ENCODE measurements at places on chromosomes 6 and 20. TPM values are rescaled to one million over a fixed set of nuclear protein-coding genes. Genes with fewer than 3 reads are reported as not detected.
A peak's percentile ranks its signal among the peaks of the same experiment; 100 is the strongest.

- DNase-seq = no peak
Observed at GRCh38 chr6:44614396-44614795, 226.9 kb downstream of the CDC5L start.

DNA sequence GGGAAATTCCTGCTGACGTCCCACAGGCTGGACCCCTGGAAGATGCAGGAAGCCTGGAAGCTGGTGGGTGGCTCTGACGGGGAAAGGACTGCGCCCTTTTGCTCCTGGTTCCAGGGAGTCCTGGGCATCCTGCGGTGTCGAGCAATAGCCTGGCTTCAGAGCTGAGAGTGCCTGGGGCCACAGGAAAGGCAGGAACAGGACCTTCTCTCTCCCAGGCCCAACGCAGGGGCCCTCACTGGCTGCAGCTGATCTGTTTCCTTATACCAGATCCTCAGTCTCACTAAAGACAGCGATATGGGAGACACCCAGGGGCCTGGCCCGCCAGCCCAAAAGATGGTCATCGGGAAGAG, 1.4 kb downstream of the B3GALT4 start:
- DNase-seq = no peak

GRCh38 chr6:143332153-143332845, 118.2 kb downstream of the ADAT2 start:
- DNase-seq = no peak

- DNase-seq = peak; percentile 19
Observed at GRCh38 chr6:51514748-51515402, 572.5 kb downstream of the PKHD1 start.

GRCh38 chr6:83198486-83199172, 5.5 kb downstream of the RWDD2A start:
- DNase-seq = no peak

DNA sequence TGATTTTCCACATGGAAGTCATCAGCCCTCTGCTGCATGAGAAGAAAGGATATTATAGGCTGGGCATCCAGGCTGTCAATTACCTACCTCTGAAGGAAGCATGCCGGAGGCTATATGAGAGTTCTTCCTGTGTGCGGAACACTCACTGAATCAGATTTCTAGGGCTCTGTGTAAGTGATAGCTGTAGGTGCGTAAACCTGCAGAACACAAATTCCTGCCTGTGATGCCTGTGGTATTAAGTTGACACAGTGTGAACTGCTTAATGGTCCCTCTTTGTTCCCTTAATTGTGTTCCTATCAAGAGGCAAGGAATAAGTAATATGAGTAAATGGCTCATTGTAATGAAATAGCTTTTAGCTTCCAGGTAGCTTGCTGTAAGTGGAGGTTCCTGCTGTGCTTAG, 103.3 kb downstream of the ANKS1A start:
- no peak for DNase-seq

DNA sequence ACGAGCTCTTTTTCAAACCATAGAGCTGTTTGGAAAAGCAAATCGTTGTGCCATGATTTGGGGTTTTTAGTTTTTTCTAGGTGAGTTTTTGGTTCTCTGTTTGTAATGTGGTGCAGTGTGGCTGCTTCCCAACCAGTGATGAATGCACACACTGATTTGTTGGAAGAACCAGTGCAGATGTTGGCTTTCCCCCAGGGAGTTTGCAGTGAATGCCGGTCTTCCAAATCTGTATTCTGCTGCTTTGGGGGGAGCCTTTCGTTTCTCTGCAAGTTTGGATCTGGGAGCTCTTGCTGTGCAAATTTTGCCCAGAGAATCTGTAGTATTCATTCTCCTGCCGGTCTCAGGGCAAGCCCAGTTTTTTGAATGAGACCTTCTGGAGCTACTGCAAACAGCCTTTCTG, 14.5 kb downstream of the HECA start:
- no peak for DNase-seq

DNA sequence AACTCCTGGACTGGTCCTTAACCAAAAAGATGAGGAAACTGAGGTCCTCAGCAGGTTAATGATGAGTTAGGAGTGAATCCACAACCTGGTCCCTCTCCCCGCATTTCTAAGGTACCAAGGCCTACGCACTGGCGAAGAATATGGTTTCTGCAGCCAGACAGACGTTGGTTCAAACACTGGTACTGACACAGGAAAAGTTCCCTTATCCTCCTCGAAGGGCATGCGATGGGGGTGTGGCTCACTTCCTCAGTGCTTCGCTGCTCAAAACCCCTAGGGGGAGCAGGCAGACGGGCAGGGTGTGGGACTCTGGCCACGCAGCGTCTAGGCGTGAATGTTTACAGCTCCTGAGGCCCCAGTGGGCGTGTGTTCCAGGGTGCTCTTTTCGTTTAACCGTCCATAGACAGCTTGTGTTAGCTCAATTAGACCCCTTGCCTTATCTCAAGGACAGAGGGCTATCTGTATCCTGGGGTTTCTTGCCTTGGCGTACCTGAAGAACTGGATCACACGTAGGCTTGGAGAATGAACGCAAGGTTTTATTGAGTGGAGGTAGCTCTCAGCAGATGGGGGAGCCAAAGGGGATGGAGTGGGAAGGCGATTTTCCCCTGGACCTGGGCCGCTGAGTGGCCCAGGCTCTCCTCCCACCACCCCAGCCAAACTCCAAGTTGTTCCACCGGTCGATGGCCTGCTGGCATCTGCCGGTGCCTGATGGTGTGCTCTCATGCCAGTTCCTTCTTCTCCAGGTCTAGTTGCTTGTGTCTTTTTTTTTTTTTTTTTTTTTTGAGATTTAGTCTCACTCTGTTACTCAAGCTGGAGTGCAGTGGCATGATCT, 31.8 kb upstream of the PTPN1 start:
- DNase-seq = peak; percentile 43

GRCh38 chr6:164690241-164690640, 619.2 kb downstream of the C6orf118 start:
- no peak for DNase-seq

GRCh38 chr6:76861403-76861802, 601.9 kb downstream of the HTR1B start:
- DNase-seq = peak; percentile 11

DNA sequence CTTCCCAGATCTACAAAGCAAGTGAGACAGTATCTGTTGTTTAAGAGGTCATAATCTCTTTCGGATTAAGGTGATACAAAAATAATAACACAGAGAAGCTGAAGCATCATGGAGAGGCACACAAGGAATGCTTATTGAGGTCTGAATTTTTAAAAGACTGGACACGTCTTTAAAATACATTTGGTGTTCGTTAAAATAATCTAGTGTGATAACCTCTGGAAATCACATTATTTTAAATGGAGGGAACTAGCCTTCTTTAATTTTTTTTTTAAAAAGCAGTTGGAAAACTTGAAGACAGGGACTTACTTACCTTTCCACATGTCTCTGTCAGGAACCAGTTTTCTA, 1.9 kb upstream of the LRRC1 start:
- DNase-seq = no peak

GRCh38 chr6:131744432-131745287, 33.8 kb upstream of the CTAGE9 start:
- no peak for DNase-seq

GRCh38 chr6:36098253-36098919, 31.9 kb upstream of the MAPK13 start:
- DNase-seq = no peak

DNA sequence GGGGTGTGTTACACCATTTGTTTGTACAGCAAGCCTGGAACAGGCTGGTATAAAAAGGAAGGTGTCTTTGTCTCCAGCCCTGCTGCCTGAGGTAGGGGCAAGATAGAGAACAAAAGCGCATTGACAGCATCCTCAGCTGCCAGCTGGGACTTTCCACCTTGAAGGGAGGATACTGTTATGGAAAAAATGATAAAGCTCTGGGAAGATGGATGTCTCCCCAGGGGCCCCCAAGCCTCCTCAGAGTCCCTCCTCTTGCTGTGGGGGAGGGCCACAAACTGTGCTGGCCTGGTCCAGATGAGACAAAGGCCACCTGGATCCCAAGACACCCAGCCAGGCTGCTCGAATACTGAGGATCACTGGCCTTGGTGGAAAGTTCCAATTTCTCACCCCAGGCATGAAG, 13.0 kb downstream of the REM1 start:
- no peak for DNase-seq

GRCh38 chr6:11492464-11493290, 44.9 kb upstream of the TMEM170B start:
- DNase-seq = peak; percentile 19

DNA sequence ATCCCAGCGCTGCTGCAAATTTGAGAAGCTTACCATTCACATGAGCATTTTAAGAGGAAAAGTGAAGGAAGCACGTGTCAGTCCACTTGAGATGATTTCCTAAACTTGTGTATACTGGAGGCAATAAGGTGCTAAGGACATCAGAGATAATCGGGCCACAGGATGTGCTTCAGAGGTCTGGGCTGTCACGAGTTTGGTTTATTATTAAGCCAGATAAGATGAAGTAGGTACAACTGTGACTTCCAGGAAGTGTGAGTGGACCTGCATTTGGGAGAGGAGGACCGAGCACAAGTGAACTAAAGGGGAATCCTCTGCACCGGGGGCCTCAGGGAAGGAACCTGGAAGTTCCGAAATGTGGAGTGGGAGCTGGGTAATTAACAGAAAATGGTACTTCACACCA, 1.4 kb downstream of the SAMD5 start:
- DNase-seq = no peak

GRCh38 chr6:38572186-38572813, 67.4 kb downstream of the BTBD9 start:
- no peak for DNase-seq

DNA sequence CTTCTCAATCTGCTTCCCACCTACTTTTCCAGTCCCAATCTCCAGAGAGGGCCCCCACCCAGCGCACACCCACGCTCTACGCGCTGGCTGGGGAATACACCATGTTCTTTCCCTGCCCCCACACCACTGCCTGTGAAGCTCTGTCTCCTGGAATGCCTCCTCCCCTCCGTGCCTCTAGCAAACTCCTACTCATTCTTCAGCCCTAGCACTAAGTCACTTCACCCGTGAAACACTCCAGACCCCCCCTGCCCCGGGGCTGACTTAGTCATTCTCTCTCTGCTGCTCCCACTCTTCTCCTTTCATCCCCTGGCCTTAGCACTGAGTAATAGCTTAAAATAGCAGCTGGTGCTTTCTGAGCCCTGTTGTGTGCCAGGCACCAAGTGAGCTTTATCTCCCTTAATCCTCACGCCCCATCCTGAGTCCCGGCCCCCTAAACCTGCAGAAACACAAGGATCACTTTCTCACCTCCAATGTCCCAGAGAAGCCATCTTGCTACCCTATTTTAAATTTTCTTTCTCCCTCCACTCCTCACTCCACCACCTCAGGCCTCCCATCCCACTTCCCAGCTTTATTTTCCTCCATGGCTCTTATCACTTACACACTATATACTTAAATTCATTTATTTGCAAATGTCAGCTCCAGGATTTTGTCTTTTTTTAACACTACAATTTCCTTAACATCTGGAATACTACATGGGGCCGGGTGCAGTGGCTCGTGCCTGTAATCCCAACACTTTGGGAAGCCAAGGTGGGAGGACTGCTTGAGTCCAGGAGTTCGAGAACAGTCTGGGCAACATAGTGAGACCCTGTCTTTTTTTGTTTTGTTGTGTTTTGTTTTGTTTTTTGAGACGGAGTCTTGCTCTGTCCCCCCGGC, 6.3 kb upstream of the PARD6B start:
- peak; percentile 98 for DNase-seq

Gene RBPJL
- polyA plus RNA-seq = not detected

Gene TDRD6
- 0.01 TPM for polyA plus RNA-seq

Gene NKX2-2
- not detected for polyA plus RNA-seq

Gene FAM209B
- 0.22 TPM for polyA plus RNA-seq

Gene FRMD1
- 0.01 TPM for polyA plus RNA-seq

Gene COL10A1
- not detected for polyA plus RNA-seq

Gene TMEM14B
- polyA plus RNA-seq = 67.5 TPM

Gene CST7
- not detected for polyA plus RNA-seq

Gene NKX2-4
- polyA plus RNA-seq = not detected

Gene COL20A1
- polyA plus RNA-seq = not detected

All from mammary epithelial cell (primary cell).